ENCODE measurements at places on chromosomes 3 and 15.

GRCh38 chr3:126556637-126557414 is 1.9 kb downstream of the C3orf22 start:
- no peak for DNase-seq

DNA sequence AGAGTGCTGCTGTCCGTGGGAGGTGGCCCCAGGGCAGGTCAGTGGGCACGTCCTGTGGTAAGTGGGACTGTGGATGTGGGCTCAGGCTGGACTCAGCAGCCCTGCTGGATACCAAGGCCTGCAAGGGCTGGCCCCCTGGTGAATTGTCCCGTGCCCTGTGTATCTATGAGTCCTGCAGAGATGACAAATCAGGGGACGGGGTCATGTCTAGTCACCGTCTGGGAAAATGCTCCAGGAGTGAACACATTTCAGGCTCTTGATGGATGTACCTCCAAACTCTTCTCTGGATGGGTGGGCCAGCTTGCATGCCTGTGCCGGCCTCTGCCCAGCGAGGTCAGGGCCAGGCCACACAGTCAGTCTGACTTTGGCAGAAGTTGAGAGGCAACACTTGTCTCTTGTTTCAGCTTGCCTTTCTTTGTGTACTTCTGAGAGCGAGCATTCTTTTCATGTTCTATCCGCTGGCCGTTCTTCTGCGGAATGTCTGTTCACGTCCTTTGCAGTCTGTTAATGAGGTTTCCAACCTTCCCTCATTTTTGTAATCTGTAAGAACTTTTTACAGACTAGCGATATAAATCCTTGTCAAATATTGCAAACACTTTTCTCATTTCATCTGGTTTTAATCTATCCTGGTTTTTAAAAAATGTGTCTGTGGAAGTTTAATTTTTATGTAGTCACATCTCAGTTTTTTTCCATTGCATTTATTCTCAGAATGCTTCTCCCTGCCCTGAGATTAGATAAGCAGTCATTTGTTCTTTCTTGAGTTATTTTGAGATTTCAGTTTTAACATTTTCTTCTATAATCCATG is 11.4 kb upstream of the STAB1 start:
- DNase-seq: peak; percentile 56

GRCh38 chr15:25693321-25694238 is 169.5 kb downstream of the ATP10A start:
- DNase-seq: no peak

DNA sequence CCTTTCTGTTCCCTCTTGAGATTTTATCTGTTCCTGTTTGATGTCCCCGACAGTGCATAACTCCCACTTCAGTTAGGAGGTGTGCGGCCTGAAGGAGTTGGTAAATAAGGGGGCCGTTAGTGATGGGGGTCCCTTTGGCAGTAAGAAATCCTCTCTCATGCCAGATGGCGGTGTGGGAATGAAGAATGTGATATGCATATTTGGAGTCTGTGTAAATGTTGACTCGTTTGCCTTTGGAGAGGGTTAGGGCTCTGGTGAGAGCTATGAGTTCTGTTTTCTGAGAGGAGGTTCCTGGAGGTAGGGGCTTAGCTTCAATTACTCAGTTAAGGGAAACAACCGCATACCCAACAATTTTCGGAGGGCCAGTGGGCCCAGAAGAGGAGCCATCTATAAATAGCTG is 38.8 kb upstream of the RNF7 start:
- no peak for DNase-seq

All from urinary bladder (tissue), 4 donors.